Spinal cord (tissue), 10 donors: ENCODE measurements at places on chromosomes 7 and 10. TPM values are rescaled to one million over a fixed set of nuclear protein-coding genes. Genes with fewer than 3 reads are reported as not detected.

Gene LLCFC1
- polyA plus RNA-seq, result 0.38 TPM

Gene HOXA5
- polyA plus RNA-seq, result 171 TPM

Gene CALD1
- 77.4 TPM for polyA plus RNA-seq

Gene SFTPA1
- not detected for polyA plus RNA-seq

Gene OR6B1
- not detected for polyA plus RNA-seq

Gene MBL2
- not detected for polyA plus RNA-seq

Gene MYH16
- polyA plus RNA-seq, result not detected

Gene GIMAP4
- polyA plus RNA-seq, result 14.8 TPM

Gene CACNA2D1
- 48.3 TPM for polyA plus RNA-seq

Gene PCLO
- 36.4 TPM for polyA plus RNA-seq

Gene ZNF804B
- 2.3 TPM for polyA plus RNA-seq

Gene TMEM236
- 0.24 TPM for polyA plus RNA-seq

Gene PAX4
- not detected for polyA plus RNA-seq

Gene VIPR2
- polyA plus RNA-seq, result 6.8 TPM

Gene UTF1
- polyA plus RNA-seq, result not detected

Gene SHH
- 4.3 TPM for polyA plus RNA-seq

Gene SPDYE5
- 10.2 TPM for polyA plus RNA-seq

Gene HBP1
- polyA plus RNA-seq, result 47.6 TPM

Gene POLR2J2
- polyA plus RNA-seq, result 2.2 TPM

Gene MSMB
- polyA plus RNA-seq, result not detected

Gene SLC26A5
- 0.30 TPM for polyA plus RNA-seq

Gene SPAG6
- 7.8 TPM for polyA plus RNA-seq

Gene DENND2A
- polyA plus RNA-seq, result 51.9 TPM

Gene LDB3
- 4.3 TPM for polyA plus RNA-seq

Gene FAM25C
- polyA plus RNA-seq, result not detected

Gene EFCAB10
- polyA plus RNA-seq, result 6.0 TPM

Gene YAE1
- polyA plus RNA-seq, result 32.5 TPM

Gene TAS2R3
- 0.40 TPM for polyA plus RNA-seq

Gene EBF3
- 149 TPM for polyA plus RNA-seq

Gene UCMA
- 0.42 TPM for polyA plus RNA-seq

Gene CHRM2
- polyA plus RNA-seq, result 10.5 TPM

Gene TFEC
- 2.6 TPM for polyA plus RNA-seq
